ENCODE measurements at places on chromosomes 16 and 17. TPM values are rescaled to one million over a fixed set of nuclear protein-coding genes. Genes with fewer than 3 reads are reported as not detected.
A peak's percentile ranks its signal among the peaks of the same experiment; 100 is the strongest.

DNA sequence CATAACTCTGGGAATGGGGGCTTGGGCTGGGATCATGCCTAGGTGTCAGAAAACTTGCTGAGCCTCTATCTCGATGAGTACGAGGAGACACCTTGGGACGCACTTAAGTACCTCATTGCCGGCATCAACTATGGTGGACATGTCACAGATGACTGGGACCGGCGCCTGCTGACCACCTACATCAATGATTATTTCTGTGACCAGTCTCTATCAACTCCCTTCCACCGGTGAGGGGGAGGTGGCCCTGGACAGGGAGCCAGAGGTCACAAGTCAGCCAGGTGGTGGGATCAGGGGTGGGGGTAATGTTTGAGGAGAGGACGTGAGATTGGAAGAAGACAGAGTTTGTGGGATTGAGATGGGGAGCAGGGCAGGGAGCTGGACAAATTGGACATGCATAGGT is 3.4 kb upstream of the KDM6B start:
- no peak for DNase-seq

DNA sequence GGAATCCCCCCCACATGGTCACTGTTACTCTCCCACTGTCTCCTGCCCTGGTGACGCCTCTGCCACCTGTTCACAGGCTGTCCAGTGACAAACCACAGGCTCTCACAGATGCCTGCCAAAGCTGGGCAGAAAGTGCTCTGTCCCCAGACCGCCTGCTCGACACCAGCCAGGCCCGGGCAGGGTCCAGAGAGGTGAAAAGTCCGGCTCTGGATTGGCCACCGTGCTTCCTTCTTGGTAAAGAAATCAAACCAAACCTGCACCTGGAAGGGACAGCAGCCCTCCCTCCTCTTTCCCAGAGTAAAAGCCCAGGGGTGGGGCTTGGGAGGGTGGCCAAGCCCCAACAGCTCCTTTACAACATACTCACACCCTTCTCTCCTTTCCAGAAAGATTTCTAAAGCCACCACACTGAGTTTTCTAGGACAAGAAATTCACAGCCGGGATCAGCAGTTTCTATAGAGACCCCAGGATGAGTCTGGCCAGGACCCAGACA is 6.2 kb downstream of the PCGF2 start:
- peak; percentile 65 for DNase-seq

Gene SIRT7
- 101 TPM for total RNA-seq

GRCh38 chr17:27762527-27763305 is 37.6 kb downstream of the NOS2 start:
- DNase-seq, result peak; percentile 15

GRCh38 chr16:80803339-80804055 is 901 bp downstream of the CDYL2 start:
- no peak for DNase-seq

DNA sequence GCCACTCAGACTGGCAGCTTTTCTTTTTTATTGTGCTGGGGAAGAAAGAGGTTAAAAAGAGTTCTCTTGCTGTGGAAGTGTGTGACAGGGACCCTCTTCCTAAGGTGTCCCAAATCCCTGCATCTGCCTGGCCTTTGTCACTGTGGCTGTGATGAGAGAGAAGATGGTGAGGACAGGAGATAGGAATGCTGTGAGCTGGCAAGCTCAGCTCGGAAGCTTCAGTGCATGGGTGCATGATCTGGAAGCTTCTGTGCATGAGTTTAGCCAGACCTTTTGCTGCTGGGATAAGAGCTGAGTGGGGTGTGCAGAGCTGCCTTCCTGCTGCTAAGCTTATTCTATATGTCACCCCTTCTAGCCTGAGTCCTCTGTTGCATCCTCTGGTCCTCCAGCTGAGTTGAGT is 103.3 kb upstream of the CACNG3 start:
- no peak for DNase-seq

DNA sequence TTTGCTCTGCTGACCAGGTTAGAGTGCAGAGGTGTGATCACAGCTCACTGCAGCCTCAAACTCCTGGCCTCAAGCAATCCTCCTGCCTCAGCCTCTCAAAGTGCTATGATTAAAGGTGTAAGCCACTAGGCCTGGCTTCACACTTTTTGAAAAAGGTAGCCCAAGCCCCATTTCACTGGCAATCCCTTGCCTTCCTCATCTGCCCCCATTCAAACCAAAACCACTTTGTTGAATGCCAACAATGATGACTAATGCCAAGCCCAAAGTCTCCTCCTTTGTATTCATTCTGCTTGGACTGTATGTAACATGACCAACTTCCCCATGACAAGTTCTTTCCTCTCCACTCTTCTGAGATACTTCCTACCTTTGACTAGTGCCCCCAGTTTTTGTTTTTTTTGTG is 33.1 kb downstream of the N4BP1 start:
- no peak for DNase-seq

DNA sequence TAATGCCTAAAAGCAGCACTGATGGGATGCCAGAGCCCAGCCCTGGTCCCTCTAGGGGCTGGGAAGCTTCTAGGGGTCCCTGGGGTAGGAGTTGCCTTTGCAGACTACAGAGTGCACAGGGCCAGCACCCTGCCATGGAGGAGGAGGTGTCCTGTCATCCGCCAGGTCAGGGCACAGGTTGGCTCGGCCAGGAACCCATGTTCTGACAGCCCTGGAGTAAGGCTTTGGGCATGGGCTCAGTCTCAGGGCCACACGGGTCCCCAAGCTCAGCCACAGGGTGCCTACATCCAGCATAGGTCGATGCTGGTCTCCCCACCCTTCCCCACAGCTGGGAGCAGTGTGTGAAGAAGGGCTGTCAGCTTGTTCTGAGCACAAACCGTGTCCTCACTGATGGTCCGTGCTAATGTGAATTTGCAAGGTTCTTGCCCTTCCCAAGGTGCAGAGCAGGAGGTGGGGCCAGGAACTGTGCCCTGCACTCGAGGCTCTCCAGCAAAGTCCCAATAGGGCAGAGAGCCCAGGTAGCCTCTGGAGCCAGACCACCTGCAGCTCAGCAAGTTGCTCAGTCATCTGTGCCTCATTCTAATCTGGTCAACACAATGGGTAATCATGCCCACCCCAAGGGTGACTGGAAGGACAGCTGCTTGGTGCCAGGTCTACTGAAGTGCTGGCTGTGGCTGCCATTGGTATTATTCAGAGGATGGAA is 72.8 kb downstream of the AMFR start:
- no peak for DNase-seq

Gene SLC6A2
- total RNA-seq, result not detected

Gene CHST4
- total RNA-seq, result 6.6 TPM

DNA sequence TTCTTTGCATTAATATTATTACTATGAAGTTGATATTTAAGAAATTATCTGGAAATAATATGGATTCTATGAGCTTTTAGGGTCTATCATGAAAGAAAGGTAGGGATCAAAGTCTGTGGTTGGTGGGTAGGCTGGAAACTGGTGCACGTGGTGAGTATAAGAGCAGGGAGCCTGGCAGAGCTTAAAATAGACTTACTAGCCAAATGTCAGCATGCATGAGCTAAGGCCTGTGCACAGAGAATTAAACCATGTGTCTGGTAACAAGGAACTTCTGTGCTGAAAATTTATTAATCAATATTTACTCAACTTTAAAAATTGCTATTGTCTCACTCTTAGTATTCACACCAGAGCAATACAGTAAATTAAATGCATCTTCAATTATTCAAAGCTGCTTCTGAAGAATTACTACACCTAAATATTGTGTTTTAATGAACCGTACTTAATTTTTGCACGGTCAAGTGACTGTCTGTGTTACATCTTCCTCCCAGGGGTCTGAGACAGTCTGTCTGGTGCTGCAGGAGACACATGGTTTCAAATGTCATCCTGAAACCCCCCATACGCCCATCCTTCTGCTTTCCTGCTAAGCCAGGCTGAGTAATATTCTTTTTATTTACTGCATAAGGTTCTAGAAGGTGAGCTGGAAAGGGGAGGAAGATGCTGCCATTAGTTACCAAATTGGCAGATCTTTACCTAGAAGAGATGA is 161.0 kb upstream of the NLRP1 start:
- no peak for DNase-seq

DNA sequence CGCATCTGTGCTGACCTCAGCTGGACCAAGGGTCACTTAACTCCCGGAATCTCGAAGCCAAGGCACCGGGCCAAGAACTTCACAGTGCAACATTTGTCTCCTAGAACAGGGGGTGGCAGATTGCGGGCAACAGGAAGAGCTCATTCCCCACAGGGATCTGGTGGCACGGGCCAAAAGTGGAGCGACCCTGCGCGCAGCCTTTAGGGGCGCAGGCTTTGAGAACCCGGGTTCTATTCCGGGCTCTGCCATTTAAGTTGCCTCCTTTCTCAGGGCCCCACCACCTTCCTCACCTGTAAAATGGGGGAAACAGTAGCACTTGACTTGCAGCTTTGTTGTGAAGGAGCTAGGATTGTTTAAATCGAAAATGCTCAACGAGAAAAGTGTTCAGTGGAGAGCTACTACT is 651 bp downstream of the SHMT1 start:
- DNase-seq, result peak; percentile 76

GRCh38 chr17:27466376-27466742 is 10.1 kb downstream of the KSR1 start:
- no peak for DNase-seq

Gene MT1F
- total RNA-seq, result 5.6 TPM

GRCh38 chr16:85539084-85539483 is 74.0 kb upstream of the GSE1 start:
- no peak for DNase-seq

Gene CTRL
- total RNA-seq, result 2.2 TPM

DNA sequence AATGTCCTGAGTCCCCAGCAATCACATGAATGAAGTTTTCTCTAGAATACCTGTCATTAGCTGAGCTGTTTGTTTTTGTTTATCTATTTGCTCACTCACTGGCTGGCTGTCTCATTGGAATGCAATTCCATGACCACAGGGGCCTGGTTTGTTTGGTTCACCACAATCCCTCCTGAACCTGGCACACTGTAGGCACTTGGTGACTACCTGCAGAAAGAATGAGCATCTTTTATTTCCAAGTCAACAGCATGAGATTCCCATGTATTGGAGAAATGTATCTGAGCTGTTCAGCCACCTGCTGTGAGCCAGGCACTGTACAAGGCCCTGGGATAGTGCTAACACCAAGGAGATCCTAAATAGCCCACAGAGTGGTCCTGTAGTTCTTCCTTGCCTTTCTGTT is 345.1 kb downstream of the XYLT1 start:
- no peak for DNase-seq

GRCh38 chr17:8628609-8629169 is 1.8 kb downstream of the MYH10 start:
- no peak for DNase-seq

GRCh38 chr17:41519501-41520224 is 973 bp upstream of the KRT15 start:
- peak; percentile 45 for DNase-seq

Gene ZPBP2
- total RNA-seq, result not detected

GRCh38 chr17:2957631-2958286 is 105.6 kb downstream of the OR1D5 start:
- no peak for DNase-seq

DNA sequence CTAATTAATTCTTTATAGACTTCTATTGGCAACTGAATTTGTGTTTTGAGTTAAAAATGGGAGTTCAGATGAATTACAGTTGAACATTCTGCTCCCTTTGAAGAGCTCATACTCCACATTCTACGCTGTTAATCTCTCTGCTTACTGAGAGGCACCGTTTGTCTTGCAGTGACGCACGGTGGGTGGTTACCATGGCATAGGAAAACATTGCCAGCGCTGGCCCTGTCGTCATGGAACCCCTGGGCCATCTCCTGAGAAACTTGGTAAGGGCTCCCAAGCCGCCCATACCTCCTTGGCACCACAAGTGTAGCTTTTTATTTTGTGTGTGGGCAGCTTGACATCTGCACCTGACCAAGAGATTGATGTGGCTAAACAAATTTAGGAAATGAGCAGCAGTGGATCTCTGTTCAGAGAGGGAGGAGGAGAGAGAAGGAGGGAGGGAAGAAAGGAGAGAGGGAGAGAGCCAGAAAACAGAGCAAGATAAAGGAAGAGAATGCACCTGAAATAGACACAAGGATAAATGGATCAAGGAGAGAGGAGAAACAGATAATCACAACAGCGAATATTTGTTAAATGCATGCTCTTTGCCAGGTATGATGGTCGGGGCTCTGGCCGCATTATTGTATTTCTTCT is 398.5 kb downstream of the HAPSTR1 start:
- DNase-seq, result no peak

GRCh38 chr16:89322321-89323119 is 105.0 kb downstream of the ZNF778 start:
- DNase-seq, result peak; percentile 51

Gene CHRNE
- total RNA-seq, result not detected

DNA sequence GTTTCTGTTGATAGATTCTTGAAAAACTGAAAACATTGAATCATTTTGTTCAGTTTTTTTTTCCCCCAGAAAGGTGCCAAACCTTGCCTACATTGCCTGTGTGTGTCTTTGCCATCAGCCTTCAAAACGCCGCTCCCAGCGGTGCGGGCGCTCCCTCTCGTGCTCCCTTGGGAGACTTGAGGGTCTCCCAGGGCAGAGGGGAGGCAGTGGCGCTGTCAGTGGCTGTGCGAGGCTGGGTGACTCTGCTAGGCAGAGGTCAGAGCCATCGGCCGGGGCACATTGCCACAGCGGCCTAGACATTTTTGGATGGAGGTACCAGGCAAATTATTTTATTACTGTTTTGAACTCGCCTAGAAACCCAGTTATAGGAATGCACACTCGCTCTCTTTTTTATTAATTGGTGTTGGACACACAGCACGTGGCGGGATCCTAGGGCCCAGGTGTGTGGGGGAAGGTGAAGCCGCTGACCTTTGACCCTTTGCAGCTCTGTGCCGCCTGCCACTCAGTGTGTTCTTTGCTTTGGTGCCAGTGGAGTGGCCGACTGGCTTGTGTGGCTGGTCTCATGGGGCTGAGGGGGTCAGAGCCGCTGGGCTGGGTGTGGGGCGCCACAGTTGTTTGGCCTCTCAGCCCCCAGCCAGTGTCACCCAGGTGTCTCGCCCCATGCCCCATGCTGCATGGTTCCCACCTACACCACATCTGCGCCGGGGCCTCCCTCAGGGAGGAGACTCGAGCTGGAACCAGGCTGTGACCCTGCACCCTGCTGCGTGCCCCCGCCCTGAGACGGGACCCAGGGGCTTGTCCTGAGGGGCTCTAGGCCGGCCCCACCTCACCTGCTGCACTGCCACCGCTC is 115.7 kb downstream of the BANP start:
- no peak for DNase-seq

DNA sequence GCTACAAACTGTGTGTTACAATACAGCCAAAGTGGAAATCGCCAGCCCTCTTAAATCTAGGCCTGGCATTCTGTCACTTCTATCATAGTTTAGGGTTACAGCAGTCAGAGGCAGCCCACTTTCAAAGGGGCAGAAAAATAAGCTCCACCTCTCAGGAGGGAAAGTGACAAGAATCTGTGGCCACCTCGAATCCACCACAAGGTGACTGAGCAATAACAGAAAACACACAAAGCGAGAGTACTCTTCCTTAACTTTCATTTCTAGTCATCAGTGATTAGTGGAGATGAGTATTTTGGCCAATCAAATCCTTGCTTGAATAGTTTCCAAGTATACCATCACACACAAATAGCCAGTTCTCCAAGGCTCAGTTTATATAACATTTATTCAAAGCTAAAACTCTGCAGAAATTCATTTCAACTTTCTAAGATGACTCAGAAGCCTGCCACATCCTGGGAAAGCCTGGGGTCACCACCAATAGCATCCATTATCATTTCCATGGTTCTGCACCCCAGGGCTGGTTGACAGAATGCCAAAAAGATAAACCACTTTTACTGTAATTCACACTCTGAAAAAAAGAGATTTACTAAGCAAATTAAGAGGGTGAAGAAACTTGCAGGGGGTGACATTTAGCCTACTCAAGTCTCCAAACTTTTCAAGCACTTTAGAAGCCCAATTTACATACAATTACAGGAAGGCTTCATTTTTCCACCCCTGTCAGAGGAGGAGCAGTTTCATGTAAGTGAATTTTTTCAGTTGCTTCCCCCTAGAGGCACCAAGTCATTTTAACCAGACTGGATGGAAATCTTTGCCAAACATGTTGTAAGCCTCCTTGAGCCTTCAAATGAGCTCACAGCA is 66.8 kb downstream of the SALL1 start:
- DNase-seq, result no peak

Measured in HT-29 (cell line).